ENCODE measurements at places on chromosomes 6 and 20. TPM values are rescaled to one million over a fixed set of nuclear protein-coding genes. Genes with fewer than 3 reads are reported as not detected.

The ZNF334 gene
- total RNA-seq, result 34.7 TPM

The EBF4 gene
- total RNA-seq, result 16.9 TPM

The SLC22A2 gene
- total RNA-seq, result 1.3 TPM

The ULBP3 gene
- 4.2 TPM for total RNA-seq

Data from camera-type eye (tissue), 1 donor.